ENCODE measurements at places on chromosomes 3 and 15. TPM values are rescaled to one million over a fixed set of nuclear protein-coding genes. Genes with fewer than 3 reads are reported as not detected.

- DNase-seq: no peak
Observed at GRCh38 chr3:44903314-44903713, 28.9 kb downstream of the TGM4 start.

Gene QRICH1
- 62.7 TPM for total RNA-seq

DNA sequence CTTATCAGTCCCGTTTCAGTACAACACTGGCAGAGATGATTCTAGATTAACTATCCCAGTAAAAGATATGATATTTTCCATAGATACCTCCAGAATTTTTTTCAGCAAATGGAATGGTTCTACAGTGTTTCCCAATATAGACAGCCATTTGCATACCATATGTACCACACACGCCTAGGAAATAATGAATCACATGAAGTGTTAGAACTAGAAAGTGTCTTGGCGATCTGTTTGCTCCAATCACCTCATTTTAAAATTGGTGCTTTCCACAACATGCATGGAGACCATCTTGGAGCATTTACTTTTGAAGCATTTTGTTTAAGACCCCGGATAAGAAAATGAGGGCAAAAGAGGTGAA is 2.0 kb downstream of the C2CD4A start:
- no peak for DNase-seq

- no peak for DNase-seq
Observed at GRCh38 chr15:73889053-73889761, 15.8 kb downstream of the TBC1D21 start.

GRCh38 chr3:171813897-171814460 is 3.7 kb upstream of the PLD1 start:
- no peak for DNase-seq

DNA sequence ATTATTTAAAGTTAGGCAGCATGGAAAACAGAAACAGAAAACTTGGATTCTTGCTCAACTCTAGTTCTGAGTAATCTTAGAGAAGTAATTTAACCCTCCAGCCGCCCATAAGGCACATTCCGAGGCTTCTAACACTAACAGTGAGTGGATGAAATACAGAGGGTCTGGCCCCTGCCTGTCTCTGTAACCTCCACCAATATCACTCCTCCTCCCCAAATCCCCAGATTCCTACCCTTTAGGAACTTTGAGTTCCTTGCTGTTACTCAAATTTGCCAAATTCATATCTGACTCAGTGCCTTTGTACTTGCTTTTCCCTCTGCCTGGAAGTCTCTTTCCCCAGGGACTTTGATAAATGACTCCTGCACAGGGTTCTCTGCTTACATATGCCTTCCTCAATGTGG is 112.5 kb upstream of the TGFBR2 start:
- DNase-seq: peak; percentile 77

Gene RAB43
- total RNA-seq: 9.2 TPM

- no peak for DNase-seq
Observed at GRCh38 chr3:138854204-138854603, 19.5 kb upstream of the PIK3CB start.

Gene TRH
- not detected for total RNA-seq

- no peak for DNase-seq
Observed at GRCh38 chr3:180181387-180181786, 144.7 kb upstream of the PEX5L start.

- DNase-seq: no peak
Observed at GRCh38 chr15:92803536-92803851, 96.6 kb upstream of the CHD2 start.

GRCh38 chr3:42488687-42489086 is 13.8 kb upstream of the VIPR1 start:
- no peak for DNase-seq

Gene ZNF385D
- total RNA-seq: 0.28 TPM

- no peak for DNase-seq
Observed at GRCh38 chr15:34783431-34783830, 11.9 kb downstream of the ACTC1 start.

DNA sequence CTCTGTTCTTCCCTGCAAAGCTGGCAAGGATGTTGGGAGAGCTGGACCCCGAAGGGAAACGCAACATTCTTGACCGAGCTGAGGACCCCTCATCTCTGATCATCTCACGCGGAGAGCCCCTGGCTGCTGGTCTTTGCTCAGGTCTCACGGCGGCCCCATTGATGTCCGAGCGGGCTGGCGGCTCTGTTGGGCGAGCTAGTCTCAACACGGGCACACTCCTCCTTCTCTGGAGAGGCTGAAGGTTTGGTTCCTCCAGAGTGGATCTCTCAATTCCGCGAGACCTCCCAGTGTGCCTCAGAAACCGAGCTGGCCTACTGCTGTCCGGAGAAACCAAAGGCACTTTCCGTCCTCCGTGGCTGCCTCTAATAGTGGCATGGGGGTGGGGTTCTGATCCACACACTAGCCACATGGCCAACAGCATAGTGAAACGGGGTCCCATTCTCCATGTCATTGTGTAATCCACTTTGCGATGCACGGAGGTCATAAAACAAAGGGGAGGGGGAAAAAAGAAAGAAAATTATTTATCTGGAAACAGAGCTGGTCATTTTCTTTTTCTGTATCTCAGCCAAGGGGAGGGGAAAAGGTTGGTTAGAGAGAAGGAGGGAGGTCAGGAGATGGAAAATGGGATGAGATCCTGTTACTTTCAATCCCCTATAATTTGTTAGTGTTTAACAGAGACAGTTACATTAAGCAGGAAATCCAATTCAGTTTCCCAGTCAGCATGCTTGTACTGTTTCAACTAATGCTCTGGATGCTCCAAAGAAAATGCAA is 1.3 kb downstream of the CCDC80 start:
- no peak for DNase-seq

- no peak for DNase-seq
Observed at GRCh38 chr15:101135532-101136166, 116.2 kb downstream of the CHSY1 start.

GRCh38 chr3:58575971-58576652 is 1.1 kb downstream of the FAM107A start:
- DNase-seq: no peak

Gene CCDC71
- total RNA-seq: 28.3 TPM

- DNase-seq: peak; percentile 73
Observed at GRCh38 chr3:23739536-23739935, 66.2 kb upstream of the UBE2E1 start.

- DNase-seq: no peak
Observed at GRCh38 chr3:83218383-83219200, 1457.1 kb upstream of the GBE1 start.

Gene TIMP4
- total RNA-seq: 0.56 TPM

DNA sequence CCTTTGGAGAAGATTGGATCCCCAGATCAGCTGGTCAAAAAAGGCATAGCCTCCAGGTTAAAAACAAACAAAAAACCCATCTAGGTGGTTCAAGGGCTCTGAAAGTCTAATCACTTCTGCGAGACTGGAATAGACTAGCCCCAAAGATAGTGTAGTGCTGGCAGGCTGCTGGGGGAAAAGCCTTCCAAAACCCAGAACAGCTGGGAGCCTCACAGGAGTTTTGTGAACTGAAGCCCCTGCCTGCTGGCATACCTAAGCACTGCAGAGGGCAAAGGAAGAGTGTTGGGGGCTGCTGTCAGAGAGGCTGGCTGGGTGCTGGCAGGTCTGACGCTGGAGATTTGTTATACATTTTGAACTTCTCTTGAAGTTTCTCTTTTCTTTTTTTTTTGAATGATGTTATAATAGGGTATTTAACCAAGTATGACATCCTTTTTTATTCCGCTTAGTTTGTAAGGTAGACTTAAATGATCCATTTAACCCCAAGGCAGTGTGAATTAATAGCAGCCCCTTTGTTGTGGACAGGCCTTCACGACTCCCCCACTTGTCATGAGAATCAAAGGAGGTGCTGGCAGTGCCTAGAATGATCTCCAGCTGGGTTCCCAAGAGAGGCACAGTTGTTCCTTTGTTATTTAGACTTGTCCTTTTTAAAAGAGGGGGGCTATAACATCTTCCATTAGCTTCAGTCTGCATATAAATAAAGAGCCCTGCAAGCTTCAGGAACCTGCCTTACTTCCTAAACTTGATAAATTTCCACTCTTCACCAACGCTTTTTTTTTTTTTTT is 53.9 kb downstream of the CRTC3 start:
- DNase-seq: no peak

Gene GOLGA6D
- total RNA-seq: not detected

- peak; percentile 16 for DNase-seq
Observed at GRCh38 chr3:30355622-30356021, 250.8 kb upstream of the TGFBR2 start.

DNA sequence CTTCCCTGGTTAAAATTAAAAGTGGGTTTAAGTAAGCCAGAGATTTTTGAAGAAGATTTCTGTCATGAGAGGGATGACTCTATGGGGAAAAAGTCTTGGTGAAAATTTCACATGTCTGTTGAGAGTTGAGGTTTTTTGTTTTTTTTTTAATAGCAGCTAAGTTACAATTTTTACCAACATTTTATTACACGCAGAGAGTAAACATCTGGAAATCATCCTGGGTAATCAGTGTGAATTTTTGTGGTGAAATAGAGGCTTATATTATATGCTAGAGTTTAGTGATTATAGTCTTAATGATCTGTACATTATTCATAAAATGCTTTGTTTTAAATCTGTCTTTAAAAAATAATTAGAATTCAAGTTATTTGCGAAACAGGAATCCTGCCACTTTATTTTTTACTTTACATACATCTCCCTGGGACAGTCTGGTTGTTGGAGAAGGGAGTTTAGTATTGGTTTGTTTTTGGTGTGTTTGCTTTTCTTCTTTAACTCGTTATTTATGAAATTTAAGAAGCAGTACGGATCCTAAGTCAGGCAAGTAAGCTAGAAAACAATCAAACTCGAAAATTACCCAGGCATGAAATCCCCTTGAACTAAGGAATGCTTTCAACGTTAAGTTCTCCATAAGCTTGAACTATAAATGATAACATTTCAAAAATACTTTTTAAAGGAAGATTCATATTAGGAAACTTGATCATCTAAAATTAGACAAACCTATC is 143.4 kb upstream of the TSC22D2 start:
- no peak for DNase-seq

DNA sequence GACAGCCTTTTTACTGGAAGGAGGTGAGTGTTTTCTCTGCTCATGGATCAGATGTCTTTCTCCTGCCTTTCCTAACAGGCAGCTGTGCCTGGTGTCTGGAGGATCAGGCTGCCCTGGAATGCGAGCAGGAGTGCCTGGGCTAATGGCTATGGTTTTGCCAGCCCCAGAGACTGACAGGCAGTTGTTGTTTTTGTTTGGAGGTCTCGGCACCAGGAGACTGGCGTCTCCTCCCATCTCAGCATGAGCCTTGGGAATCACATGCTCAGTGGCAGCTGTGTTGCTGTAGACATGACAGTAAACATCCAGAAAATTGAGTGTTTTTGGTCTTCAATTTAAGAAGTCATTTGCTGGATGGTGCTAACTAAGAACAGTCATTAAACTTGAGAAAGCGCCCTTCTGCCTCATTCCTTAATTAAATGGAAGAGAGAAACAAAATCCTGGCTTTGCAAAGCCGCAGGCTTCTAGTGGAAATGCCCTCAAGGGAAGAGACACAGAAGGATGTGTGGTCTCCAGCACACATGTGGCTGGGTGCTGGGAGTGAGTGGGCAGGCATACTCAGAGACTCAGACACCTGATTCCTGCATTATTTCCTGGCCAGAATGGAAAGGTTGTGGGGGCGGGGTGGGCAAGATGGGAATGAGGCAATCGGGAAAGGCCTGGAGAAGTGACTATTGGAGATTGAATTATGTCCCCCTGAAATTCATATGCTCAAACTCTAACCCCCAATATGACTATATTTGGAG is 97.0 kb upstream of the NMNAT3 start:
- DNase-seq: no peak

DNA sequence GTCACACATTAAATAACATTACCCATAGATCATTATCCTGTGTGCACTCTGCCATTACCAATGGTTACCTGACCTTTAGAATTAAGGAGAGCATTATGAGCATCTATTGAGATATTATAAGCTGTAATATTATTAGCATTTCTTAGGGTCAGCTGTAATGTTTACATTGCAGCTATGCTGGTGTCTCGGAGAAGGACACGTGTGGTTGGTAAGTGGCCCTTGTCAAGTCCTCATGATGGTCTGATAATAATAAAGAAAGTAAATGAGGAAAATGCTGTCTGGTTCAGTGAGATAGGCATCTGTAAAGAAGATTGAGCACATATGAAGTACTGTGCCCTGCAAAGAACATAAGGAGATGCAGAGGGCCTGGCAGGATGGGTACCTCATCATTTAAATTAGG is 71.7 kb upstream of the ARL6 start:
- DNase-seq: no peak

- no peak for DNase-seq
Observed at GRCh38 chr3:78455712-78456433, 1311.9 kb downstream of the ROBO1 start.

Gene CACNA2D2
- total RNA-seq: not detected

- DNase-seq: peak; percentile 83
Observed at GRCh38 chr15:73936181-73936580, 9.9 kb downstream of the LOXL1 start.

Gene CFAP161
- total RNA-seq: not detected

Gene SH3GL3
- total RNA-seq: not detected

GRCh38 chr3:113439606-113440005 is 1.7 kb downstream of the CFAP44 start:
- DNase-seq: peak; percentile 5

DNA sequence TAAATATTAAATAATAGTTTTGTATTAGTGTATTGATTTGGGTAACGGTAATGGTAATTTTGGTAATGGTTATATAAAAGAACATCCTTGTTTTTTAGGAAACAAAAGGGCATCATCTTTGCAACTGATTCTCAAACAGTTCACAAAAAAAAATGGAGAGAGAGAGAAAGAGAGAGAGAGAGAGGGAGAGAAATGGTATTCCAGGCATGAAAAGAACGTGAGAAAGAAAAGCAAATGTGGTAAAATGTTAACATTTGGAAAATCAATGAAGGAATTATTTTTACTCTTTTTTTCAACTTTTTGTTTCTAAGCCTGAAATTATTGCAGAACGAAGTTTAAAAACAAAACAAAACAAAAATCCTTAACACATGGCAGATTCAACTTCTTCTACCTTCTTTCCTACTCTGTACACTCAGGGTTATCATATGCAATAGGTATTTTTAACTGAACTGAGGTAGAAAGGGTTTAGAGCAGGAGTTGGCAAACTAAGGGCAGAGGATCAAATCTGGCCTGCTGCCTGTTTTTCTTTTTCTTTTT is 2.2 kb upstream of the GLB1 start:
- no peak for DNase-seq

GRCh38 chr3:60023189-60023588 is 973.4 kb upstream of the CFAP20DC start:
- DNase-seq: no peak

Gene MINDY2
- total RNA-seq: 9.3 TPM

DNA sequence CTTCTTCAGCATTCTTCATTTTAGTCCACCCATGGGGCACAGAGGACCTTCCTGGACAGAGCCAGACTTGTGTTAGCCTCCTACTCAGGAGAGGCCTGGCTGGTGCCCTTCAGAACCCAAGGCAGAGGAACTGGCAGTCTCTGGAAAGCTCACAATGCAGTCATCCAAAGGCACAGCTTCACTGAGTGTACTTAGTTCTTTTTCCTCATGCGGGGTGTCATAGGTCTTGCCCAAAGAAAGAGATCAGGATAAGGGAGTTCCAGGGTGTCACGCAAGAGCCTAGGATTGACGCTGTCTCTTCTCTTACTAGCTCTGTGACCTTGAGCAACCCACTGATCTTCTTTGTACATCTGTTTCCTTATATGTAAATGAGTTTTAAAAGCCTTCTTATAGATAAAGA is 58.7 kb downstream of the CD200 start:
- no peak for DNase-seq

All from IMR-90 (cell line).